Forelimb muscle (tissue), 1 donor: ENCODE measurements at places on chromosomes 6 and 20. TPM values are rescaled to one million over a fixed set of nuclear protein-coding genes. Genes with fewer than 3 reads are reported as not detected.

- DNase-seq: no peak
These were observed 38.4 kb downstream of the KIF3B start for GRCh38 chr20:32315891-32316290.

DNA sequence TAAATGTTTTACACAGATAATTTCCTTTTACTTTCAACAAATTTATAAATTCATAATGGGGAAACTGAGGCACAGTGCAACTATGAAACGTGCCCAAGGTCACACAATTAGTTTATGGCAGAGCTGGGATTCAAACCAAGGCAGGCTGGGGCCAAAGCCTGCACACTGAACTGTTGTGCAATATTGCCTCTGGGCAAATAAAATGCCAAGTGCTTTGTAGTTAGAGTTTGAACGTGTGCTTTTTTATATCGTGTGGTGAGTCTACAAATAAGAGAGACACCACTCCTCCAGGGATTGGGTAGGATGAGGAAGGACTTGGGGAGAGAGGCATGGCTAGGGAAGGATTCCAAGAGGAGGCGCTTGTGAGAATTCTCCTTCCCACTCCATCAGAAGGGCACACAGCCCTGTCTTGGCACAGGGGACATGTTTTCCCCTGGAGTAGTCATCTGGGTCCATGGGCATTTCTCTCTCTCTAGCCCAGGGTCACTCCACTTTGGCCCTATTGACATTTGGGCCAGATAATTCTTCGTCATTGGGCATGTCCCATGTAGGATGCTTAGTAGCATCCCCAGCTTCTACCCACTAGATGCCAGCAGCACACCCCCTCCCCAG is 2.8 kb upstream of the CDH22 start:
- DNase-seq: no peak

GRCh38 chr6:43717389-43717788 is 29.8 kb upstream of the MRPS18A start:
- DNase-seq: no peak

DNA sequence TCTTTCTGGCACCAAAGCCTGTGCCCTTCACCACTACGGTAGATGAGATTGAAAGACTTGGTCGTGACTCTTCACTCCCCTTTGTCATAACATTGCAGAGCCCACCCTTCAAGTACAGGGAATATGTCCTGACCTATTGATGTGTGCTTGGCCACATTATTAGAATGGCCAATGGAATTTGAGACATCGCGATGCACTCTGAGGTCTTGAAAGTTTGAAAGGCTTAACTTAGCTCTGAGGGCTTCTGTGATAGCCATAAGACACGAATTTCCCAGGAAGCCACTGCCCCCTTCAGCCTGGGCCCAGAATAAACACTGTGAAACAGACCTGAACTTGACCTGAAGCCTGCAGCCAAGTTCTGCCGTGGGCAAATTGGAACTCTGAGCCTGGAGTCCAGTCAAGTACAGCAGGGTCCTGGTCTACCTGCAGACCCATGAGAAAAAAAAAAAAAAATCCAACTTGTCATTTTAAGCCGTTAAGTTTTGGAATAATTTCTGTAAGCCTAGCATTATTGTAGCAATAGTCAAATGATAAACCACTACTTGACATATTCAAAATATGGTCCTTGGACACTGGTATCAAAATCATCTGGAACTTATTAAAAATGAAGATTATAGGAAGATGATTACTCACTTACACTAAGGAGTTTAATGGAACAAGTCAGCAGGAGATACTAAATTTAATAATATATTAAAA is 36.9 kb upstream of the TRAF3IP2 start:
- DNase-seq: no peak

DNA sequence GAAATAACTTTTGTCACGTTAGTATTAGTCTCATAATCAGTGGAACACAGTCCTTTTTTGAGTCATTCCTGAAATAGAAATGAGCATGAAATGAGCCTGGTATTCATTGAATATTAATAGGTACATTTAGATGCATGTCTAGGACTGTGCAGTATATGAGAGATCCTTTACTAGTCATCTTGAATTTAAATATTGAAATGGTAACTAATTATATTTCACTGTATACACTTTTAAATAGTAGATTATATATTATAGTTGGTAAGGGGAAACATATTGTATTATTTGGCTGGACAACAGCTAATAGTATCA is 59.4 kb downstream of the RSPO3 start:
- DNase-seq: no peak

DNA sequence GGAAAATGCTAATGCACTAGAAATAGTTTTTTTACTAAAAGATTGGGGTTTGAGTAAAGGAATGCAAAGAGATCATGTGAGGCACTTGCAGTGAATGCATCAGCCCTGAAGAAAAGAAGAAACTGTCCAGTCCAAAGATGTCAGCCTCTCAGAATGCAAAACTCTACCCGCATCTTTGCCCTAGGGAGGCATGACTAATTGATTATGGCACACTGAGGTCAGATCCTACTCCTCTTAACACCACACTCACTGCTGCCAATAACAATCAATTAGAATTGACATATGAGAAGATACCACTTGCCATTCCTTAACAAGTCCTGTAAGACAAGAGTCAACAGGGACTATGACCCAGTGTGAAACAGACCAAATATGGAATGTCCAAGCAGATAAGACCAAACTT is 262.3 kb upstream of the PLN start:
- DNase-seq: no peak

- peak; percentile 74 for DNase-seq
These were observed 554 bp upstream of the ZSCAN31 start for GRCh38 chr6:28336284-28337120.

DNA sequence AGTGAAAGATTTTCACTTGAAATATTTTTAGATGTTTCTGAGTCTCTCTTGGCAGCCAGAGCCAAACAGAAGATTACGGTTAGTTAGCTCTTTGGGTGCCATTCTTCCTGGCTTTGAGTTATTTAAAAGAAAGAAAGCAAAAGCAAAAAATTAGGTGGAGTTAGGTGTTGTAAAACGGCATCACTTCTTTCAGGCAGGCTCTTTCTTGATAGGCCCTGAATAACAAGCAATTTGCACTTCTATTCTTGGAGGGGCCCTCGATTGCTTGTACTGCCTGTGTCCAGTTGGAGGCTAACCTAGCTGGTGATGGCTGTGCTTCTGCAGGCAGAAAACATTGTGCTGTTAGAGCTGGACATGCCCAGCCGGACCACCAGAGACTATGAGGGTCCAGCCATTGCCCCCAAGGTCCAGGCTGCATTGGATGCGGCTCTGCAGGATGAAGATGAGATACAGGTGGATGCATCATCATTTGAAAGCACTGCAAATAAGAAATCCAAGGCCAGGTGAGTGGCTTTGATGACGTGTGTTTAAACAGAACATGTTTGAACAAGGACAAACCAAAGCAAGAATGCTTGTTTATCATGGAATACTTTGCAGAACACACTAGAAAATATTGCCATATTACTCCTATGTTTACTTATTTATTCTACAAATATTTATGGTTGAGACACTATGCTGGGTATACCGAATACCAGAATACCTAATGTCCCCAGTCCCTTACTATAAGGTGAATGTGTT is 28.1 kb upstream of the ASXL1 start:
- no peak for DNase-seq

GRCh38 chr6:112827793-112828192 is 480.7 kb downstream of the RFPL4B start:
- DNase-seq: no peak

MAP3K7 gene
- polyA plus RNA-seq: 35.3 TPM

MYT1 gene
- polyA plus RNA-seq: 0.13 TPM
